Suppressor macrophage treated with lipopolysaccharide for 4 hours (primary cell): ENCODE measurements at places on chromosomes 6 and 20.

DNA sequence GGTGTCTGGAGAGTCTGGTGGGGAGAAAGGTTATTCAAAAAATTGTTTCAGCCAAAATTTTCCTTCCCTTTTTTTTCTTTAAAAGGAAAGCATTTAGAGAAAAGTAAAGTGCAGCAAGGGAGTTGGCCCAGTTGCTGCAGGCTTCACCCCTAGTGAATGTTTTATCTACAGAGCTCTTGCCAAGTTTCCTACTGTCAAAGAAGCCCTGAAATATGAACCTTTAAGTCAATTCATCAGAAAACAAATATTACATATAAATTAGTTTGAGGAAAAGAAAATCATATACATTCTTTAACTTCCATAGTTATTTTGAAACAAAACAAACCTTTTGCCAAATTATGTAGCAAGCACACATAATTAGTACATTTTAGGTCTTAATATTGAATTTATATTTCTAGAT is 25.0 kb upstream of the HMGCLL1 start:
- no peak for DNase-seq

DNA sequence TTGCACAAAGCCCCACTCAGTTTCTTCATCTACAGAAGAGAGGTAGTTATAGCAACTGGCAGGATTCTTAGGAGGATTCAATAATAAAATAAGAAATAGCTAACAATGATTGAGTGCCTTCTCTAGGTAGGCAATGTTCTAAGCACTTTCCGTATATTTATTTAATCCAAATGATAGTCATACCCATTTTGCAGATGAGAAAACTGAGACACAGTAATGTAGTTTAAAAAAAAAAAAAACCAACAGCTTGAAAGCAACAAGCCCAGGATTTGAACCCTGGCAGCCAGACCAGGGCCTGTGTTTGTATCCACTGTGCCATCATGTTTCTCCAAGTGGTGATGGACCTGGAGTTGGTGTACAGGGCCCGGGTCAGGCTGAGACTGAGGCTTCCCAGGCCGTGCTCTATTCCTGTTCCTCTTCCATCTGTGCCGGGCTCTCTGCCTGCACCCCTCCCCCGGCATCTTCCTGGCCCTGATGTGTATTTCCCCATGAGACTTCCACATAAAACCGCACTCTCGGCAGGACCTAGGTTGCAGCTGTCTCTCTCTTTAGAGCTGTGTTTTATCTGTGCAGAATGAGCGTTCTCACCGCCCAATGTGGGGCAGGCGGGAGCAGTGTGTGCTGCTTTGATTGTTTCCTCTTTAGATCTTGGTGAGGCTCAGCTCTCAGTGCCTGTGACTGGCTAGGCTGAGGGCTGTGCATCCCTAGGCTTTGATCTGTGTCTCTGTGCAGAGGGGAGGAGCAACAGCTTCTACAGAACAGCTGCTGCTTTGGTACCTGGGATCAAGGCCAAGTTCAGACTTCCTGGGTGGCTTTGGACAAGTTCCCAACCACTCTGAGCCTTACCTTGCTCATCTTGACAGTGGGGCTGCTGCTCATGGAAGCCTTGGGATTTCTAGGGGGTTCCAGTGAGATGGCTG is 49.5 kb downstream of the TOX2 start:
- peak; percentile 38 for DNase-seq

DNA sequence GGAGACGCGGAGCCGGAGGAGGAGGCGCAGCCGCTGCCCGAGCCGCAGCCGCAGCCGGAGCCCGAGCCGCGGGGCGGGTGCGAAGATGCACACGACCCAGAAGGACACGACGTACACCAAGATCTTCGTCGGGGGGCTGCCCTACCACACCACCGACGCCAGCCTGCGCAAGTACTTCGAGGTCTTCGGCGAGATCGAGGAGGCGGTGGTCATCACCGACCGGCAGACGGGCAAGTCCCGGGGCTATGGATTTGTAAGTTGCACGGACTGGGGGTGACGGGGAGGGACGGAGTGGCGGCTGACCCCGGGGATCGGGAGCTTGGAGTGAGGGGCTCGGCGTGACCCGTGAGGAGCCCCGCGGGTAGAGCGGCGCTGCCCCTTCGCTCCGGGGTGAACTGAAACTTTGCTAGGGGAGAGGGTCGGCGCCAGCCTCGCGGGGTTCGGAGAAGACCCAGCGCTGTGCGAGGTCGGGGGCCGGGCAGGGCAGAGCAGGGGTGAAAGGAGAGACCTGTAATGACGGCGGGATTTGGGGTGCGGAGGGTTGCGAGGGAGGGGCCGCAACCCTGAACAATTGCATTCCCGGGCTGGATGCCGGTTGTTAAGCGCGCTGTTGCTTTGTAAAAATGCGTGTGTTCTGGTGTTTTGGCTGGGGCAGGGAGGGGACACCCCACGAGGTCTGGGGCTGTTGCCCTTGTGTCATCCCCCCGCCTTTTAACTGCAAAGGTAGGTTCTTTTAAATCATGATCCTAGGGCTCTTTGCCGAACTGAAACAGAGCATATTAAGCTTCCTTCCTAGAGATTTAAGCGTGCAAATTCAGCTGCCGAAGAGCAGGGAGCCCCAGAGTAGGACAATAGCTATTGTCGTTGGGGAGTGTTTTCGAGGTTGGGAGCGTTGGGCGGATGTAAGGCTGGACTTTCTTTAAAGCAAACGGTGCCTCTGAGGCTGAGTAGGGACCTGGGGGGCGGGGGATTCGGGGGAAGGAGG is 628 bp downstream of the RBM24 start:
- DNase-seq: peak; percentile 3

- DNase-seq: no peak
Measured at GRCh38 chr20:38222923-38223742, 37.4 kb downstream of the KIAA1755 start.

DNA sequence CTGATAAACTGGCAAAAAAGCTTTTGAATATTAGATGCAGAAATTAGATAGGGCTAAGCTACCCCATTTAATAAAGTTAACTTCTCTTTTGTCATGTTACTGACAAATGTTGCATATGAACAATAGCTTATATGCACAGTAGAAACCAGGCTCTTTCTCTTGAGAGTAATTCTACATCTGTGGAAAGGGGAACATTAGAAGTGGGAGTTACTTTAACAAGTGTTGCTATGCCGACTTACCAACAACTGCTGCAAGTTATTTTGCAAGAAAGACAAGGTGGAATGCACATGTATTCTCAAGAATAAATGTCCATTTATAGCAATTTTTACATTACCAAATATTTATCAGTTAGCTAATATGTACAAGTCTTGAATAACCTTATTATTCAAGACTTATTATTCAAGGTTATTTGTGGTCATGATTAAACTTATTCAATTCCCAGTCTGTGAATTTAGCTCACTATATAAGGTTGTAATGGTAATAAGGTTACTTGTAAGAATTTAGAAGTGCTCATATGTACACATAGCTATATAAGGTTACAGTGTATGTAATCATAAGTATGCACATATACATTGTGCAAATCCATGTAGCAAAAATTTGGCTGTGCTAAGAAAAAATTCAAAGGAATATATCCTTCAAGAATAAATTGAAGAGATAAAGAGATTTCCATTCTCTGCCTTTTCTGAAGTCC is 38.3 kb downstream of the ADGRG6 start:
- DNase-seq: no peak

- DNase-seq: peak; percentile 67
Measured at GRCh38 chr20:4959592-4959991, 41.7 kb downstream of the SLC23A2 start.

GRCh38 chr20:46159101-46159897 is 41.2 kb downstream of the CD40 start:
- no peak for DNase-seq

GRCh38 chr6:41581381-41581991 is 35.3 kb downstream of the FOXP4 start:
- peak; percentile 18 for DNase-seq

- no peak for DNase-seq
Measured at GRCh38 chr6:7866526-7866925, 44.1 kb downstream of the TXNDC5 start.
